ENCODE measurements at places on chromosomes 1 and 21. TPM values are rescaled to one million over a fixed set of nuclear protein-coding genes. Genes with fewer than 3 reads are reported as not detected.

The FGR gene
- total RNA-seq = not detected

The PLD5 gene
- total RNA-seq = 1.3 TPM

The IGFN1 gene
- 1.1 TPM for total RNA-seq

The ADORA3 gene
- total RNA-seq = not detected

The NCAM2 gene
- total RNA-seq = not detected

The GLUL gene
- total RNA-seq = 21.7 TPM

The CYP4A11 gene
- total RNA-seq = not detected

The BARHL2 gene
- not detected for total RNA-seq

The TEDDM1 gene
- total RNA-seq = not detected
